Tongue (tissue), 3 donors: ENCODE measurements at places on chromosomes 12 and 14. TPM values are rescaled to one million over a fixed set of nuclear protein-coding genes. Genes with fewer than 3 reads are reported as not detected.

ATL1 gene
- total RNA-seq: 7.2 TPM

FAM234B gene
- total RNA-seq: 3.0 TPM

ATP2B1 gene
- 105 TPM for total RNA-seq

FAM181A gene
- 0.31 TPM for total RNA-seq

LRP1-AS gene
- total RNA-seq: not detected

COX14 gene
- total RNA-seq: 76.0 TPM

SPIC gene
- total RNA-seq: not detected

UBE2N gene
- 31.2 TPM for total RNA-seq

NINJ2 gene
- total RNA-seq: not detected

OSGEP gene
- total RNA-seq: 32.6 TPM

GUCY2C gene
- total RNA-seq: 0.21 TPM

CCDC85C gene
- total RNA-seq: 8.4 TPM

DNA sequence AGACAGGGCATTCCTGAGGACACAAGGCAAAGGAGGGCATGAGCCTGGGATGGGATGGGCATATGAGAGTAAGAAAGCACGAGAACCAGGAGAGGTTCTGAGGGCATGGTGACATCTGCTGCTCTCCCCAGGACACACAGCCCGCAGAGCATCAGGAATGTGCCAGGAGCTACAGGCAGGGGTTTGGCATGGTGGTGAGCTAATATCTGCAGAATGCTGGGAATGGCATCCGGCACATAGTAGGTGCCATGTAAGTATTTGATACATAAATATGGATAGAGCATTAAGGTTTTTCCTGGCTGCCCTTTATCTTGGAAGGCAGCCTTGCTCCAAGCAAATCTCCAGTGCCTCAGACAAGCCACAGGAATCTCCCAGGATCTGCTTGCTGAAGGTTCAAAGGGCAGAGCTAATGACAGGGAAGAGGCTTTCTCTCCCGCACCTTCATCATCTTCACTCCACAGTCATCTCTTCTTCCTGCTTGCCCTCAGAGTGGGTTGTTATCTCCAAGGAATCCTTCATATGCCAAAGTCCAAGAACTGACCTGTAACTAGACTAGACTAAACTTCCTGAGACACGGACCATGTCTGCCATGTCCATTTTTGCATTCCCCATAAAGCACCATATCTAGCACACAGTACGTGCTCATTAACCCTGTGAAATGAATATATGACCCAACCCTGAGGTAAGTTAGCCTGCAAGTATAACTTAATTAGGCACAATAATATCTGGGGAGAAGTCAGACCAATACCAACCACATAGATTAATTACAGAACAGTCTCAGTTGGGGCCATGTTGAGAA is 62.0 kb upstream of the SCN8A start:
- no peak for DNase-seq

GRCh38 chr12:126430921-126431320 is 1365.7 kb downstream of the AACS start:
- DNase-seq: no peak

DNA sequence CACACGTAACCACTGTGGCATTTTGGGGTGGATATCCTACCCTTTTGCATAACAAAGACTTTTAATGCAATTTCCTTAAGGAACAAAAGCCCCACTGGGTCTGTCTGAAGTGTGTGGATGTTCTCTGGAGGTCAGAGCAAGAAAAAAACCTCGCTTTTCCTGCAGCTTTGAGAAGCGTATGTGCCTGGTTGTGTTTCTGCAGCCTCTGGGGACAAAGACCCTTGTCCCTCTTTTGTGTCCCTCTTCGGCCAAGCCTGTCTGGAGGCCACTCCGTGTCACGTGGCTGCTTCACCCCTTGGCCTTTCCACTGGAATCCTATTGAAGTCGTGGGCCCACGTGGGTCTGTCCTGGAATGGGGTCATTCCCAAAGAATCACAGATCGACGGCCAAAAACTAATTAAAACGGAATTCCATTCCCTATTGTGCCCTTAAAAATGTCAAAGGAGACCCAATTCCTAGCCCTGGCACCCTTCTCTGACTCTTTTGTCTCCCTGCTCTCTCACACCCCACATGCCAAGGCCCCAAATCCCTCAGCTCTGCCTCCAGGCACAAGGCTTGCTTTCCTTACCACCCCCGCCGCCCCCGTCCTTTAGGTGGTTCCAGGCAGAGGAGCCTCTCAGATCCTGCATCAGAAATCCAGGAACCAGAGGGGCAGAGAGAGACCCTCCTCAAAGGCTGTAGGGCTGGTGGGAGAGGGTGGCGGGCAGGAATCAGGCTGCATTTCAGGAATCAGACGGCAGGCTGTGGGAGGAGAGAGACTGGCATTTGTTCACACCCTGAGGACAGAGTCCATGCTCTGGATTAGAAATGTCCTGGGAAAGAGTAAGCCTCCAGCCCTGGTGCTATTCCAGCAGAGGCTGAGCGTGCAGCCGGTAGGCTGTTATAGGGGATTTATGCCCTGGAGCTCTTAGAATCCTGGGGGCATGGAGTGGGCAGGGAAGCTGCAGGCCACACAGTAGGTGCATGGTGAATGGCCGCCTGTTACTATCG is 12.6 kb upstream of the CYP46A1 start:
- DNase-seq: no peak

GRCh38 chr12:130204541-130204953 is 42.3 kb downstream of the FZD10 start:
- DNase-seq: no peak

DNA sequence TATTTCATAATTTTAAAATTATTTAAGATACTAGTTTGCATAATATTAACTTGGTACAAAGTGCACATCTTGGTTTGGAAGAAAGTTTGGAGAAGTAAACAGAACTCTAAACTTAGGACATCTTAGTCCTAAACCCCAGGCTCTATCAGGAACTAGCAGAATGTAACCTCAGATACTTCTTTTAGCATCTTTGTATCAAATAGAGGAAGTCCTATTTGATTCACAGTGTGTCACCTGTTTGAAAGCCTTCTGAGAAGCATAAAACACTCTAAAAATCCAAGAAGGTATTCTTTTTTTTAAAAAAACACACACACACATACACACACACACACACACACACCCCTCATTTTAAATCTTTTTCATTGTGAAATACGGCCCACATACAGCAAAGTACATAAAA is 12.0 kb upstream of the RNU6-7 start:
- no peak for DNase-seq

GRCh38 chr12:568486-568885 is 94.8 kb downstream of the NINJ2 start:
- DNase-seq: no peak

DNA sequence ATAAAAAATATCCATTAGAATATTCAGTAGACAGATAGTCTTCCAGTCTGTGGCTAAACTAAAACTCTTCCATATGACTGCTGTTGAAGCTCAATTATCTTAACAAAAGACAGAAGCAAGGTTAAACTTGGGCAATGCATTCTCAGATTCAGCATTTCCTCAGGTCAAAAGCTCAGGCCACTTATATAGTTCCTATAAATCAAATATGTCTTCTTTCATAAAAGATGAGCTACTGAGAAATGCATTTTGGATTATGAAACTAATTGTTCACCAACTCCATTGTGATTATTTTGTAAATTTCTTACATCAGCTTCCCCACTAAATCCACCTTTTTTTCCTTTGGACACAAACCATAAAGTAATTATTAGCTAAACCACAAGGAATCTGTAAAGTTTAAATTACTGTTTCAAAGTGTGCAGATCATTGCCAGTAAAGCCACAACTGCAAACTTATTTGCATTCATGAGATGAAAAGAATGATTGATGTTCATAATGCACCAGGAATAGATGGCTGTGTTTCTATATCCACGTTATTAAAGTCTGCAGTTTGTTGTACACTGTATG is 224.4 kb downstream of the FBXL14 start:
- no peak for DNase-seq

GRCh38 chr14:54722791-54723432 is 156.0 kb downstream of the SAMD4A start:
- peak; percentile 53 for DNase-seq

- DNase-seq: no peak
These were observed 76.8 kb upstream of the CISTR start for GRCh38 chr12:53828598-53828997.

DNA sequence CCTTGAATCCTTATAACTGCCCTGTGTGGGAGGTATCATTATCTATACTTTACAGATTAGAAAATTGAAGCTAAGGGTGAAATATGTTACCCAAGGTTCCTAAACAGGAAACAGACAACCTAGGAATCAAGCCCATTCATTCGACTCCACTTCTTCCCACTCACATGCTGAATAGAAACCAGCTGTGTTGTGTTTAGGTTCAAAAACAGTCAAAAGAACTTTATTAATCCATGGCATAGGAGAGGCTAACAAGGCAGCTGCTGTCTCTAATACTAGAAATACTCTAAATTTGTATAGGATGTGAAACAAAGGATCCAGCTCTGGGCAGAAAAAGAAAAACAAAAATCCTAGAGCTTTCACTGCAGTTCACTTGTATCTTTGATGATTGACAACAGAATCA is 9.9 kb downstream of the AMDHD1 start:
- DNase-seq: no peak

DNA sequence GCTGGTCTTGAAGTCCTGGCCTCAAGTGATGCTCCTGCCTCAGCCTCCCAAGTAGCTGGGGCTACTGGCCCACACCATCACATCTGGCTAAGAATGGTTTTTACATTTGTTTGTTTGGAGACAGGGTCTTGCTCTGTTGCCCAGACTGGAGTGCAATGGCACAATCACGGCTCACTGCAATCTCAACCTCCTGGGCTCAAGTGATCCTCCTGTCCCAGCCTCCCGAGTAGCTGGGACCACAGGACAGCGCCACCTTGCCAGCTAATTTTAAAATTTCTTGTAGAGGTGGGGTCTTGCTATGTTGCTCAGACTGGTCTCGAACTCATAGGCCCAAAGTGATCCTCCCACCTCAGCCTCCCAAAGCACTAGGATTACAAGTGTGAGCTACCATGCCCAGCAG is 28.6 kb upstream of the TSPAN9 start:
- DNase-seq: no peak

DNA sequence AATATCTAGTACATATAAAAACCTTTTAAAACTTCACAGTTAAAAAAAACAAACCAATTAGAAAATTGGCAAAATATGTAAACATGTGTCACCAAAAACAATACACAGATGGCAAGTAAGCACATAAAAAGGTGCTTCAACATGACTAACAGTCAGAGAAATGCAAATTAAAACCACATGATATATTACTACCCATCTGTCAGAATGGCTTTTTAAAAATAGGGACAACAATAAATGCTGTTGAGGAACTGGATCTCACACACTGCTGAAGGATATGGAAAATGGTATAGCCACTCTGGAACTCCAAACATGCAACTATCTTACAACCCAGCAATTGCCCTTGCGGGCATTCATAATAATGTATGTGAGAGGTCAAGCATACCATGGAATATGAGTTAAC is 1153.6 kb downstream of the FLRT2 start:
- no peak for DNase-seq

GRCh38 chr12:41683023-41683422 is 461.7 kb downstream of the GXYLT1 start:
- DNase-seq: no peak

- DNase-seq: peak; percentile 82
These were observed 65.2 kb downstream of the TSPAN9 start for GRCh38 chr12:3142386-3142785.

- DNase-seq: no peak
These were observed 204.4 kb downstream of the SYT1 start for GRCh38 chr12:79069009-79069408.

DNA sequence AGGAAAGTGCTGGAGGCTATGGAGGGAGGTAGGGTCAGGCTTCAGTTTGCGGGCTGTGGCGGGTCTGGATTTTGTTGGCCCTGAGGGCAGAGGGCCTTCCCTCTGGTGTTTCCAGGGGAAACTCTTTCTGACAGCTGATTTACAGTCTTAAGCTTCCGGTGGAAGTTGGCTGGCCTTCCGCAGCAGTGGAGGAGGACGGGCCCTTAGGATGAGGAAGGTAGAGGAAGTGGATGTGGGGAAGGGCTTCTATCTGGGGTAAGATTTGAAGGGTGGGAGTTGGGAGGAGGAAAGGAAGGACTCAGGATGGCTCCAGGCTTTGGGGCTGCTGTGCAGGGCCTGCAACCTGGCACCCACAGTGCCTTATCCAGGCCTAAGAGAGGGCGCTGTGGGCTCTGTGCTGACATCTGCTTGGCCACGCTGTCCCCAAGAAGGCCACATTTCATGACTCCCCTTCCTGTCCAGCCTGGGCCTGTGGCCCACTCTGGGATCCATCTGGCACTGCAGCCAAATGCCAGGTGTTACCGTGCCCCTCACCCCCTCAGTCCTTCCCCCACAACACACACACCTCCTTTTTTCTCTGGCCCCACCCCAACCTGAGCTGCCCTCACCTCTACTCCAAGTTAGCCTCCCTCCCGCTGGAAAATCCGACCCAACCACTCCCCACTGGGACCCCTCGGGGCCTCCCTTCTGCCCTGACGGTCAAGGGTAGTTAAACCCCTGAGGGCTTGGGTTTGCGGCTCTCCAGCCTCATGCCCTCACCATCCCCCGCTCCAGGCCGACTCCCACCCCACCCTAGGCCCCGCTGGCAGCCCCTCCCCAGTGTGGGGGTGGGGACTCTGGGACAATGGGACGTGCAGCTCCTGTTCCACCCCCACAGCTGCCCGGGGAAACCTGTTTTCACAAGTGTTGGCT is 7.7 kb upstream of the PPP1R13B start:
- DNase-seq: peak; percentile 88

DNA sequence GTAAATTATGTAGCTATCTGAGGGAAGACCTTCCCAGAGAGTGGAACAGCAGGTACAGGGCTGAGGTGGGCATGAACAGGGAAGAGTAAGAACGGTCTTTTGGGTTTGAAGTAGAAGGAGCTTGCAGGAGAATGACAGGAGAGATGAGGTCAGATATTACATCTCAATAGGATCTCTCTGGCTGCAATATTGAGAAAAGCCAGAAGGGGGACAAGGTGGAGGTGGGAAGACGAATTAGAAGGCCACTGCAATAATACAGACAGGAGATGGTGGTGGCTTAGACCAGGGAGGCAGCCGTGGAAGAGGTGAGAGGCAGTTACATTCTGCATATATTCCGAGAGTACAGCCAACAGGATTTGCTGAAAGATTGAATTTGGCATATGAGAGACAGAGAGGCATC is 310.2 kb downstream of the APAF1 start:
- DNase-seq: peak; percentile 2

- no peak for DNase-seq
These were observed 26.1 kb upstream of the GZMB start for GRCh38 chr14:24659916-24660570.

GRCh38 chr12:66337381-66338010 is 35.2 kb downstream of the HELB start:
- no peak for DNase-seq
